H54 (cell line): ENCODE measurements at places on chromosomes 16 and 17.

- no peak for DNase-seq
These were observed 21.3 kb downstream of the OTOA start for GRCh38 chr16:21685034-21685455.

DNA sequence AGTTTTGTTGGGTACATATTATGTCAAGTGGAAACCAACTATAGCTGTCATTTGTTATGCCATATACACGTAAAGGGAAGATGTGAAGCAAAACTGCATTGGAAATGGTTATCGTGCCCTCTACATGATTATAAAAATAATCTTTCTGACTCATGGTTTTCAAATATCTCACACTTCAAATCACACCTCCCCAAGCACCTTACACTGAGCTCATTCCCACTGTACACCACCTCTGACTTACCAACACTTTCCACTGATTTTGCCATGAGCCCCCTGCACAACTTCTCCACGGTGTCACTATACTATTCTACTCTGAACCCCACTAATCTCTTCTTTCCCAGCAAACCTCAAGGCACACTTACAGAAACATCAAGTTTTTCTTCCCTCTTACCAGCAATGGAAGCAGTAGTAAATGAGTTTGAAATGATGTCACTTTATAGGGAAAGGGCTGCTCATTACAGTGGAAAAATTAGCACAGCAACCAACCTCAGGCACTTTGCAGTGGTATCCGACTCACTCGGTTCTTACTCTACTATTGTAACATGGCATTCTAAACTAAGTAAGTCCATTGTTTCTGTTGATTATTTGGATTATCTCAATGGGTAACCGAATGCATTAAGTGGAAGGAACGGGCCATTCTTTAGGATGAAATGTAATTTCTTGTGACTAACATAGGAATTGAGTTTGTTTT, 18.7 kb downstream of the ZNF821 start:
- no peak for DNase-seq

GRCh38 chr16:85607321-85607765, 5.8 kb upstream of the GSE1 start:
- no peak for DNase-seq

DNA sequence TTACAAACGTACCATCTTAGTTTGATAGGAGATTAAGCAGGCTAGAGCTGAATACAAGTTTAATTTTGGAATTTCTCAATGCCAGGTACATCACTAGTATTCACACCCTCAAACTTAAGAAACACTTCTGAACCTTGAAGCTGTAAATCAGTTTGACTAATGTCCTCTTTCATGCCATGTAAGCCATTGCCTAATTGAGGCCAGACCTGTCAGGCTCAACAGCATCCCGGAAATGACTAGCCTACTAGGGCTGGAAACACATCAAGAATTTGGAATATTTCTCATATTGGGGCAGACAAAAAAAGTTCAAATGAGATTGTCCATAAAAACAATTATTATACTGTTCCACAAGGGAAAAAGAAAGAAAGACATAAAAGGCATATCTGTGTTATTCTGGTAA, 1.7 kb downstream of the USP32 start:
- DNase-seq = no peak

DNA sequence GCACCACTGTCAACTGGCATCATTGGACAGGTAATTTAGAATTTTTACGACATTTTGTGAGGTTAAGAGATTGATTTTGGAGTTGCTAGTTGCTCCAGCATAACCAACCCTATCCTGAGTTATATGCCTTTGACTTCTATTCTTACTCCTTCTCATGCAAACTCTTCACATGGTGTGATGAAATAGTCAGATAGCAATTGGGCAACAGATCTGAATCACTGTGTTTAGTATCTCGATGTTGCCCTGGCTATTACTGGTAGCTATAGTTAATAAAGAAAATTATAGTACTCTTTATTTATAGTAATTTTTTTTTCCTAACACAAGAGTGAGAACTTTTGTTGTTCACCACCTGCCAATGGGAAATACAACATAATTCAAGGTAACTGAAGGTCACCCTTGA, 494.8 kb upstream of the TOM1L1 start:
- no peak for DNase-seq

DNA sequence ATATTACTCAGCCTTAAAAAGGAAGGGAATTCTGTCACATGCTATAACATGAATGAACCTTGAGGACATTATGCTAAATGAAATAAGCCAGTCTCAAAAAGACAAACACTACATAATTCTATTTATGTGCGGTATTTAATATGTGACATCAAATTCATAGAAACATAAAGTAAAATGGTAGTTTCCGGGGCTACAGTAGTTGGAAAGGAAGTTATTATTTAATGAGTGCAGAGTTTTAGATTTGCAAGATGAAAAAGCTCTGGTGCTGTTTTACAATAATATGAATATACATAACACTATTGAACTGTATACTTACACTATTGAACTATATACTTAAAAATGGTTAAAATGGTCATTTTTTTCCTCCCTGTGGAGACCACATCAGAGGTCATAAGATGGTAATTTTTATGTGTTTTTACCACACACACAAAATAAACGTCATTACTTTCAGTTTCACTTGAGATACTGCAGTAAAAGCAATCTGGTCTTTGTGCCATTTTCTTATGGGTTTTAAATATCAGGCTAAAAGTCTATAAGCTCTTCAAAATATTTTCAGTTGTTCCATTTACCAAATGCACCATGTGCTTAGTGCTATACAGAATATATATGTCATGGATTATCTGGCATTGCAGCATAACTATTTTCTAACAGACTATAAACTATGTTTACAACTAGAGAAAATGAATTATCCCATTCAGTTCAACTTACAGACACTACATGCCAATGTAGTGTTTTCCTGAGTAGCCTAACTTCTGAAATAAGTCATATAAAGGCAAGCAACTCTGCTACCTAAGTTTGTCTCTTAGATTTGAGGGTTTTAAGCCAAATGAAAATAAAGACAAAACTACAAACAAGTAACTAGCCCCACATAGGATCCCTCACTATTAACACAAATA, 90.9 kb downstream of the SPAG9 start:
- no peak for DNase-seq

DNA sequence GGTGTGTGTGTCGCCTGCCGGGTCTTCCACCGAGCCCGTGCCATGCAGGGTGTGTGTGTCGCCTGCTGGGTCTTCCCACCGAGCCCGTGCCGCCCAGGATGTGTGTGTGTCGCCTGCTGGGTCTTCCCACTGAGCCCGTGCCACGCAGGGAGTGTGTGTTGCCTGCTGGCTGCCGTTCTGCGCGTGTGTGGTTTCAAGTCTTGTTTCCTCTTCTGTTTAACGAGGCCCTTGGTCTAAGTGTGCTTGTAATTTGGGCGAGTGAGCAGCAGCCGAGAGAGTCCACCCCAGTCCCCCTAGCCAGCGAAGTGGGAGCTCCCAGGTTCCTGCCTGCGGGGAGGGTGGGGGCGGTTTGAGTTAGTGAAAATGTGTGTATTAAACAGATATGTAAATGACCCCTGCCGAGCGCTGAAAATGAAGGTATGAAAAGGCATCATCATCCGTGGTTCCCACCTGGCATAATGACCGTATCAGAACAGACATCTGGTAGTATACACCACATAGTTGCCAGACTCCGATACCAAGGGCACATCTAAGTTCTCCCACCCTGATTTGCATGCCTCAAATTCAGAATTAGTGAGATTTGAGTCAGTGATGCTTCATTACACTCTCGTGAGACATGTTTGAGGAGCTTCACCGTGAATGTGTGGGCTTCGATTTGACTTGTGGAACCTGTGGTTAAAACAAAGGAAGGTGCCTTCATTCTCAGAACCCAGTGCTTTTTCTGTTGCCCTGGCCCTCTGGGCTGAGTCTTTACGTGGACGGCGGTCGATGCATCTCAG, 114.5 kb upstream of the CHMP6 start:
- DNase-seq = no peak

GRCh38 chr16:51577621-51578303, 426.7 kb upstream of the SALL1 start:
- DNase-seq = no peak

DNA sequence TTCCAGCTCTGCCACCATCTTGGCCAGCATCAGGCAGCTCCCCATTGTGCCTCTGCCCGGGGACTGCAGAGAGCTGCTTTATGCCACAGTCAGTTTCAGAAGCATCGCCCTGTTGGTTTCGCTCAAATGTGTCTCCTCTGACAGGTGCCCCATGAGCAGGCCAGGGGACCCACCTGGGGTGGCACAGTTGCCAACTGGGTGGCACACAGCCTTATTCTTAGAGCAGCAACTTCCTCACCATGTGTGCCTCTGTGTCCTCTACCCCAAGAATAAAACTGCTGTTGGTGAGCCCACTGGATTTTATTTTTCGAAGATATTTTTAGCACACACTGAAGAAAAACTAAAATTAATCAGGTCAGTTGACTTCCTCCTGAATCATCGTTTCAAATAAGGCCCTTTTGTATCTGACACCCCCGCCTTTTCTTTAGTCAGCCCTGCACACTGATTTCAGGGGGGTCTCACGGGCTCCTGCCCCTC, 44.9 kb upstream of the CACNG5 start:
- DNase-seq = no peak

DNA sequence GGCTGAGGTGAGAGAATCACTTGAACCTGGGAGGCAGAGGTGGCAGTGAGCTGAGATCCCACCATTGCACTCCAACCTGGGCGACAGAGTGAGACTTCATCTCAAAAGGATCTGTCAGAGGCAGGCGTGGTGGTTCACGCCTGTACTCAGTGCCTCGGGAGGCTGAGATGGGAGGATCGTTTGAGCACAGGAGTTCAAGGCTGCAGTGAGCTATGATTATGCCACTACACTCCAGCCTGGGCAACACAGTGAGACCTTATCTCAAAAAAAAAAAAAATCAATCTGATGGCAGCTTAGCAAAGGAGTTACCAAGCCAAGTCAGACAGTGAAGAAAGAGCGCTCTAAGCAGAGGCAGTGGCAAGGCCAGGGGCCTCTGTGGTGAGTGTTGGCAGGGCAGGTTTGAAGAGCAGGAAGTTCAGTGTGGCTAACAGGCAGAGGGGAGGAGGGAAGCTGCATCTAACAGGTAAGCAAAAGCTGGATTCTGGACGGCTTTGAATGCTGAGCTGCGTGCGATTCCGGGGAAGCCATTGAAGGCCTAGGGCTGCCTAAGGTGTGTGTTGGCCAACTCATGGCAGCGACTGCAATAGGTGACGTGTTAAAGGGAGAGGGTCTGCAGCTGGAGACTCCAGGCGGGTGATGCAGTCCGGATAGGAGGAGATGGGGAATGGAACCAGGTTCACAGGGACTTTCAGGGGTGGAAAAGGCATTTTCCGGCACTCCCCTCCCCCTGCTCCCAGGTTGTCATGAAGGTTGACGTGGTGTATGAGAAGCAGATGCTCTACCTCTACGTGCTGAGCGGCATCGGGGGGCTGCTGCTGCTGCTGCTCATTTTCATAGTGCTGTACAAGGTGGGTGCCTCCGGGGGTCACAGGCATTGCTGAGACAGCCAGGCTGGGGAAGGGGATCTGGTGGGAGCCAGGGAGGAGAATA, 7.0 kb downstream of the ZNF768 start:
- no peak for DNase-seq

- DNase-seq = no peak
These were observed 2.1 kb downstream of the CLTC start for GRCh38 chr17:59621771-59622170.

DNA sequence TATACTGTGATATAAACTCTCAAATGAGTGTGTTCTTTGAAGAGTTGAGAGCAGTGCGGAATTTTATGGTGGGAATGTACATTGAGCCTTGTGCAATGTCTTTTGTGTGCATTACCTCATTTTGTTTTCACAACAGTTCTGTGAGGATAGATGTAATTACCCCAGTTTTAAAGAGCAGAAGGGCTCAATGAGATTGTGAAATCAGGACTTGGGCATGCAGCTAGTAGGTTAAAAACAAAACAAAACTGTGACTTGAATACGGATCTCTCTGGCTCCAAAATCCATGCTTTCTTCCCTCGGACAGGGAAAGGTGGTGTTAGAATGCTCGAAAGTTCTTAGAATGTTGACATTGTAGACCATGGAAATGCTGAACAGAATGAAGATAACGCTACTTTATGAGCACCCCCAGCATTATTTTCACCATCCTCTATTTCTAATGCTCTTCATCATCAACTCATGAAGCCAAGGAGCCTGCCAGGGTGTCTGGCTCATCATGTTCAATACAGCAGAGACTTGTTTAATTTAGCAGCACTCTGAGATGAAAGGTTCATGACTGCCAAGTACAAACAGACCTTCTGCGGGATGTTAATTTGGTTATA, 17.1 kb downstream of the MRTFB start:
- DNase-seq = no peak

GRCh38 chr16:6428861-6429260, 903.8 kb upstream of the RBFOX1 start:
- DNase-seq = no peak

DNA sequence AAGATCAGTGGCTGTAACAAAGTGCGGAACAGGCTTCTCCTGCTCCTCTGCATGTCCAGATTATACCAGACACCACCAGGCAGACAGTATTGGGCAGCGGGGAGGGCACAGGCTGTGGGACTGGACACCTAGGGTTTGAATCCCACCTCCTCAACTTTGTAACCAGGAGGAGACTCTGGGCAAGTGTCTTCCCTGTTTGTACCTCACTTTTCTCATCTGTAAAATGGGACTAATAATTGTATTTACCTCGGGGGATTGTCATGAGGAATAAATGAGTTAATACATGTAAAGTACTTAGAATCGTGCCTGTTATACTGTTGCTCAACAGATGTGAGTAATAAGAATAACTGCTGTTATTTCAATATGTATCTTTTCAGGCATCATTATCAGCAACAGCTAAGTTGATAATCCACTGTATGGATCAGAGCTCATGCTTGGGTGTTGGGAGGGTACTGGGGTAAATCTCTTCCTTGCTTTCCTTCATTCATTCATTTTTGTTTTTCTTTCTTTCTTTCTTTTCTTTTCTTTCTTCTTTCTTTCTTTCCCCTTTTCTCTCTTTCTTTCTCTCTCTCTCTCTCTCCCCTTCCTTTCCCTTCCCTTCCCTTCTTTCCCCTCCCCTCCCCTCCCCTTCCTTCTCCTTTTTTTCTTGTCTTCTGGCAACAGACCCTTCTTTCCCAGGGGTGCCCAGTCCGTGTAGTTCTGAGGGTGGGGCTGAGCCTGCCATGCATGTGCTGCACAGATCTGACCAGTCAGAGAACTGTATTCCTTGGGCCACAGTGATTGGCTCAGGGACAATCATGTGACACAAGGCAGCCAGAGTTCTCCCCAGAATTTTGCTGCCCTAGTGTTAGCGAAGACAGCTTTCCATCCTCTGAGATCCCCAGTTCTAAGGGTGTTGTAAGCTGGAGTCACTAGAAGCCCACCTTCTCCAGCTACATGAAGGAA, 25.3 kb upstream of the BRD7 start:
- DNase-seq = no peak

- DNase-seq = no peak
These were observed 473.9 kb downstream of the TOX3 start for GRCh38 chr16:52073024-52073423.

GRCh38 chr16:80375973-80376372, 164.8 kb upstream of the DYNLRB2 start:
- DNase-seq = no peak
